Stimulated activated CD4-positive, alpha-beta T cell treated with anti-CD3 and anti-CD28 coated beads, TNF-alpha, amount 100 ng/mL, for 1 hour (primary cell): ENCODE measurements at places on chromosomes 11 and 22.

DNA sequence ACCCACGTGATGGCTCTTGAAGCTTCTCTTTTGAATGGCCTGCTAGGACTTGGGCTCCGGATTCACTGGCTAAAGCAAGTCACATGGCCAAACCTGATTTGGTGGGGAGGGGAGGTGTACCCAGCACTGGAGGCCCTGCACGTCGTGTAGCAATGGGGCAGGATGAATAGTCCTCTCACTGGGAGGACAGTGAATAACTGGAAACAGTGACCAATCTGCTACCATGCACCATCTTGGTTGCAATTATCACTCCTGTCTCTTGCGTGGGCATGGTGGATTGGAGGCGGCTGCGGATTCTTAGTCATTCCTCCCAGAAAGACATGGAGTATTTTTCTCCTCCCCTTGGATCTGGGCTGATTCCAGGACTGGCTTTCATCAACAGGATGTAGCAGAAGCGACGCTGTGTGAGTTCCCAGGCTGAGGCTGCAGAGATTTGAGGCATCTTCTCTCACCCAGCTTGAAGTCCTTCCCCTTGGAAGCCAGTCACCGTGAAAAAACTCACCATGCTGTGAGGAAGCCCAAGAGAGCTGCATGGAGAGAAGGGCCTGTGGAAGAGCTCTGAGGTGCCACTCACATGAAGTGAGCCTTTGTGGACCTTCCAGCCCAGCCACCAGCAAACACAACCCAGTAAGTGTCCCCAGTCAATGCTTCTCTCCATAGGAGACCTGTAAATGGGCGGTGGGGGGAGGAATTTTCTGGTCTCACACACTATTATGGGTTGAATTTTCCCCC lies 70.4 kb downstream of the IGLL1 start:
- DNase-seq, result no peak

GRCh38 chr11:123203934-123204333 lies 8.9 kb upstream of the CLMP start:
- no peak for DNase-seq

GRCh38 chr11:47980088-47980906 lies at the start of gene PTPRJ:
Gene PTPRJ (plus strand): TSS chr11:47980559. CDS start chr11:47980913, 354 bp downstream.
- DNase-seq, result peak; percentile 43

- no peak for DNase-seq
Observed at GRCh38 chr11:1563697-1564534, 8.2 kb downstream of the DUSP8 start.

DNA sequence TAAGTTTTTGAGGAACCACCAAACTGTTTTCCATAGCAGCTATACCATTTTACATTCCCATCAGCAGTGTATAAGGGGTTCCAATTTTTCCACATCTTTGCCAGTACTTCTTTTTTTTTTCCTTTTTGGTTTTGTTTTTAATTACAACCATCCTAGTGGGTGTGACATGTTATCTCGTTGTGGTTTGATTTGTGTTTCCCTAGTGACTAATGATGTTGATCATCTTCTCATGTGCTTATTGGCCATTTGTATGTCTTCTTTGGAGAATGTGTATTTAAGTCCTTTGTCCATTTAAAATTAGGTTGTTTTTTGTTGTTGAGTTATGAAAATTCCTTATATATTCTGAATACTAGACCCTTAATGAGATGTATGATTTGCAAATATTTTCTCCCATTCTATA lies 59.3 kb downstream of the STIM1 start:
- no peak for DNase-seq

- DNase-seq, result no peak
Observed at GRCh38 chr11:41851743-41852142, 392.3 kb upstream of the LRRC4C start.

DNA sequence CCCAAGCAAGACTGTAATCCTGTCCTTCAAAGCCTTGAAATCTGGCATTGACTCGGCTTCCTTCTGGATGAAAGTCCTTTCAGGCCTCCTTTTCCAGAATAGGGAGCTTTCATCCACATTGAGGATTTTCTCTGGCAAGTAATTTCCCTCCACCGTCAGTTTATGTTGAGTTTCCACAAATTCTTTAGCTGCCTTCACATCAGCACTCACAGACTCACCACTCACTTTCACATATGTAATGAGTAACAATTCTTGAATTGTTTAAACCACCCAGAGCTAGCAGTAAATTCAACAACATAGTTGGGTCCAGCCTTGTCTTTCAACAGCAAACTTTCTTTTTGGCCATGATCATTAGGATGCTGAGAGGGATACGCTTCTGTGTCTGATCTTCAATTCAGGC lies 84.3 kb upstream of the PRDM11 start:
- no peak for DNase-seq

GRCh38 chr11:57514538-57515331 lies 767 bp downstream of the SLC43A1 start:
- peak; percentile 24 for DNase-seq

DNA sequence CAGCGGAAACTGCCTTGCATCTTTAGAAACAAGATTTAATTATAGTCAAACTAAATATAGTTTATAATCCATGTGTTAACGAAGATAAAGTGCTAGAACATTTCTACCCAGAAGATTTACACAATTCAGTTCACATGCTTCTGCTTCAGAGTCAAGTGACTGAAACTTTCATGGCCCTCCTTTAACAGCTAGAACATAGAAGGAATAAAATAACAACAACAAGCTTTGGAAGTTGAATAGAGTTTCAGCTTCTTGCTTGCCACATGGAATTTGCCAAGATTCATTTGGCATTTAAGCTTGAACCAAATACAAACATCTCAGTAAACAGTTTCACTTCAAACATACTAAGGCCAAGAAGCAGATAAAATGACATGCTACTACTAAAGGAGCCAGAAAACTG lies 676.3 kb upstream of the ANO3 start:
- no peak for DNase-seq

DNA sequence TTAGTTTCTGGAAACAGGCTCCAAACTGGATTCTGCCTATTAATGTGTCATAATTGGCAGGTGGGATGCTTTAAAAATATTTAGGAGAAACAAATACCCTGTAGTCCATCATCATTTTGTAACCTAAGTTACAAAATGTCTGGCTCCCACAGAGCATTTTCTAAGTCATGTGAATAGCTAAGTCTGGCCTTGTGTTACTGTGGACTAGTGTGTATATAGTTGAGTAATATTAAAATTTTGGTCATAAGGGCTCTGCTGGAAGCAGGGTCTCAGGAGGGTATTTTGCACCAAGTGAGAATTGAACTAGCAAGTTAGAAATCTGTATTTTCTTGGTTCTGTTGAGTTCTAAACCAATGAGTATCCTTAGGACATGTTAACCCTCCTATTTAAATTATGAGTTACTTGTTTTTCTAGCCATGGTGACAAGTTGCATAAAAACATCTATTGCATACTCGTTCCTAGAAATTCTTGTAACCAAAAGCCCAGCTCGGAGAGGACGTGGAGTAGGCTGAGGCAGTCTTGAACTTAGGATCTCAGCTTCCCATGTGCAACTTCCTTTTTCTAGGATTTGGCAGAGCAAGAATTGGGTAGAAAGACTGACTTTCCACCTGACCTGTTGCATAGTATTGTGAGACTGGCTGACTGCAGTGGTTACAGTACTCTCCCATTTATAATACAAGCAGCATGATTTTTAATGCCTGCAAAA lies 5.4 kb downstream of the PTPMT1 start:
- no peak for DNase-seq

- no peak for DNase-seq
Observed at GRCh38 chr22:23237841-23238240, 57.5 kb downstream of the BCR start.

GRCh38 chr11:62439785-62440602 lies 21.2 kb downstream of the SCGB1A1 start:
- no peak for DNase-seq

GRCh38 chr11:107587306-107587979 lies 3.5 kb upstream of the ELMOD1 start:
- DNase-seq, result no peak

DNA sequence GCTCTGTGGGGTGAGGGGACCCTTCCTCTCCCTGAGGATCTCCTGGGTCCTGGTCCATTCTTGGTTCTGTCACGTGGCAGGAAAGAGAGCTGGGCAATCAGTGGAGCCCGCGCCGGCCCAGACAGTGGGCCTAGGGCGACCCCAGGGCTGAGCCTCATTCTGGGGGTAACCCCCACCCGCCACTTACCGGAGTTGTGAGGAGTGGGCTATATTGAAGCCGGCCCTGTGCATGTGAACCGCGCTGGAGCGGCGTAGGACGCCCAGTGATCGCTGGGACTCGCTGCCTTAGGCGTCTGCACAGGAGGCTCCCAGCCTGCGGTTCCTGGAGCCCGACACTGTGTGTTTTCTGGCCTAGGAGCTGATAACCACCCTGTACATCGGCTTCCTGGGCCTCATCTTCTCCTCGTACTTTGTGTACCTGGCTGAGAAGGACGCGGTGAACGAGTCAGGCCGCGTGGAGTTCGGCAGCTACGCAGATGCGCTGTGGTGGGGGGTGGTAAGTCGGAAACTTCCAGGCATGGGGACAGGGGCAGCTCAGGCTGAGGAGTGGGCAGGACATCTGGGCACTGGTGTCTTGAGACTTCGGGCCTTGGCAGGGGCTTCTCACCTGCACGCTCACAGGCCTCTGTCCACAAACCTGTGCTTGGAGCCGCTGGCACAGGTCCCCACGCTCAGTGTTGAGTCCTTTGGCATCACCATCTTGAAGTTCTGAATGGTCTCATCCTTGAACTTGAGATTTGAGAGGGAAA lies 127.1 kb downstream of the KCNQ1OT1 start:
- DNase-seq, result no peak

GRCh38 chr11:107956543-107956942 lies 28.3 kb downstream of the RAB39A start:
- DNase-seq, result no peak

DNA sequence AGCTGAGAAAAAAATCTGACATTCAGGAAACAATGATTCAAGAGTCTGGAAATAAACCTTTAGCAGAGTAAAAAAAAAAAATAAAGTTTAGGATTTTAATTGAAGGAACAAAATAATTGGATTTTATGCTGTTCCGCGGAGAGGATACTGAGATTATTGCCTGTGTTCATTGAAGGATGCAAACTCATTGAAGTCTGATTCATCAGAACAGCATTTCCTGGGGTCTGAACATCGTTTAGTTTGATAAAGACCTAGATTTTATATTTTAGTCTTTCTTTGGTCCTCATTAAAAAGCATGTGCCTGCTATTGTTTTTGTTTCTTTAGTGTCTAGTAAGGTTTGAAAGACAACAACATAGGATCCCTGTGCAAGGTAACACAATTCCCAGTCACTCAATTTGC lies 4.5 kb downstream of the TLCD5 start:
- DNase-seq, result no peak

DNA sequence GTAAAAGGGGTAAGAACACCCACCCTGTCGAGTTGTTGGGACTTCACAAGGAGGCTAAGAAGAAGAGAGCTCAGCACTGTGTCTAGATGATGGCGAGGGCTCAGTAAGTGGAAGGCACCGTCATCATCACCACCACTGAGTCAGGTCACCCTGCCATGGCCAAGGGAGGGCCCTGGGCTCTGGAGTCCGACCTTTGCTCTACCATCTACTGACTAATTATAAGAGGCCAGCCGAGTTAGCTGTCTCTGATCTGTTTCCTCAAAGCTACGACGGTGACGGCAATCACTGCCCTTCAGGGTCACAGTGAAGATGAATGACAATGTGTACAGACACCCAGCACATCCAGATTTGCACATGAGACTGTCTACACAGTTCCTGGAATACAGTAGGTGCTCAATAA lies 29.3 kb downstream of the KIAA0930 start:
- no peak for DNase-seq

GRCh38 chr22:30488121-30488520 lies 16.3 kb upstream of the SEC14L3 start:
- no peak for DNase-seq

GRCh38 chr11:125626288-125626950 lies 1.5 kb downstream of the CHEK1 start:
- DNase-seq, result peak; percentile 3

DNA sequence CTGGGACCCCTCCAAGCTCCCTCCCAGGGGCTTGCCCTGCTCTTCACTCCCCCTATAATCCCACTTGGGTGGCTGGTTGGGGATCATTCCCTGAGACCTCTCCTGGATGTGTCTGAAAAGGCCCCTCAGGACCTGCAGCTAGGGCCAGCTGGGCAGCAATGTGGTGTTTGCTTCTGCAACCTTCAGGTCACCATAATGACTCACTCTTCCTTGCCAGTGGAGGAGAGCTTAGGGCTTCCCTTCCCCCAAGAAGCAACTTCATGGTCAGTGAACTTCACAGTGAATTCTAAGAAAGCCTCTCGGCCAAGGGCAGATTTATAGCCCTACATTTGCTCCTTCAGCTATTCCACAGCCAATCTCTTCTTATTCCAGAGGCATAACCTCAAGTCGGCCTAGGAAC lies 45.1 kb upstream of the TSPAN18 start:
- DNase-seq, result no peak

GRCh38 chr11:117678658-117679406 lies 118.2 kb downstream of the DSCAML1 start:
- no peak for DNase-seq

- no peak for DNase-seq
Observed at GRCh38 chr11:64357904-64358535, 942 bp upstream of the RPS6KA4 start.

- DNase-seq, result no peak
Observed at GRCh38 chr22:35479359-35479758, 61.3 kb upstream of the RASD2 start.

DNA sequence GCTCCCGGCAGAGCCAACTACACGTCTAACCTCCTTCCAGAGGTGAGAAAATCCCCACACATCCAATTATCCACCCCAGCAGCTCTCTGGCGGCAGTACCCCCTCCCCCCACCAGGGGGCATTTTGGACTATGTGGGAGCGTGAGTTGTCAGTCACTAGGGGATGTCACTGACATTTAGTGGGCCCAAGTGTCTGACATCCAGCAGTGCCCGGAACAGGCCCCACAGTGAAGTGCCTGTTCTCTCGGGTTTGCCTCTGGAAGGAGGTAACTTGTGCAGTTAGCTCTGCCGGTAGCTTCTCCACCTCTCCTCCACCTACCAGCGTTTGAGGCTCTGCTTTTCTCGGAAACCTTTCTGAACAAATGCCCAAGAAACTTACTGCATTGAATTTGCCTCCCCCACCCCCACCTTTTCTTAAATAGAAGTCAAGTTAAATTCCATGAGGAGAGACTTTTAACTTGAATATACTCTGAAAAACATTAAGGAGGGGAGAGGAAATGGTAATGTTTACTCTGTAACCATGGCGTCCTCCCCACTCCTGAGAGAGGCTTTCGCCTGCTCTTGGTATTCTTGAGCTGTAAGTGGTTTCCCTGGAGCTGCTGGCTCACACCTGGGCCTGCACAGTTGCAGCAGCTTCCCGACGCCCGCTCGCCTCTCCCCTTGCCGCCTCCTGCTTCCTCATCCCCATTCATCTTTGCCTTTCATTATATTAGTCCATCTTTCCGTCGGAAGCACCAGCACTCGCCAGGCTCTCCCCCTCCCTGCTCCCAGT lies 112.8 kb downstream of the WNT7B start:
- DNase-seq, result peak; percentile 72
